ENCODE measurements at places on chromosomes 5 and 9.

GRCh38 chr5:114636271-114636670 is 274.4 kb downstream of the KCNN2 start:
- no peak for DNase-seq

- no peak for DNase-seq
These were observed 16.5 kb downstream of the GOLM1 start for GRCh38 chr9:86082870-86083269.

DNA sequence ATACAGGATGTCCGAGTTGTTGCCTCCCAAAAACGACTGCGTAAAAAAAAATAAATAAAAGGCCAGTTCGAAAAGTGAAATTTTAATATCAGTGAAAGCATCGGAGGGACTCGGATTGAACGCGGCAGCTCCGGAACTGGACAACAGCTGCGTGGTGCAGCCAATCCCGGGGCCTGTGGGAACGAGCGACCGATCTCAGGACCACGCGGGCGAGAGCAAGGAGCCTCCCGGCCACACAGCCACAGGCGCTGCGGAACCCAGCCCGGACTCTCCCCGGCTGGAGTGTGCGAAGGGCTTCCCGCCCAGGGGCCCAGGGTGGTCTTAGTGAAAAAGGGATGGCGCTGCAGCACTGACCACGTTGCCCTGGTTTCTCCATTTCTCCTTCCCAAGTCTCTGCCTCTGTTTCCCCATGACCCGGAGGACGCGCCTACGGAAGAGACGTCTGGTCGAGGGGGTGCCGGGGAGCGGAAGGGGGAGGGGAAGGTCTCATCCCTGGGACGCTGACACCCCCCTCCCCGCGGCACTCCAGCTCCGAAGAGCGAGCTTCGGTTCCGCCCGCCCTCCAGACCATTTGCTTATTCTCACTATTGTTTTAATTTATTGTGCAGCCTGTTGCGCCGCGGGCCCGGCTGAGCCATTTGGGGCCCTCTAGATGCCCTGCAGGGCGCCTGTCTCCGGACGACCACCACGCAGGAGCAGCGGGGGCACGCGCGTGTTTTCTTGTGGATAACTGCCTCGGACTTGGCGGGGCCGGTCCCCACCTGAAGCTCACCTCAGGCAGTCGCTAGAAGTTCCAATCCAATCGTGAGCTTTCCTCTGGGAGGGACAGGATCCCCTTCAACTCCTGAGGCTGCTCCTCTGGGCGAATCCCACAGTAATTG is 303.0 kb downstream of the PARP8 start:
- peak; percentile 38 for DNase-seq

- no peak for DNase-seq
These were observed 30.2 kb downstream of the UBQLN1 start for GRCh38 chr9:83677596-83677995.

GRCh38 chr9:120868339-120868675 is 8.7 kb downstream of the PHF19 start:
- DNase-seq = no peak

DNA sequence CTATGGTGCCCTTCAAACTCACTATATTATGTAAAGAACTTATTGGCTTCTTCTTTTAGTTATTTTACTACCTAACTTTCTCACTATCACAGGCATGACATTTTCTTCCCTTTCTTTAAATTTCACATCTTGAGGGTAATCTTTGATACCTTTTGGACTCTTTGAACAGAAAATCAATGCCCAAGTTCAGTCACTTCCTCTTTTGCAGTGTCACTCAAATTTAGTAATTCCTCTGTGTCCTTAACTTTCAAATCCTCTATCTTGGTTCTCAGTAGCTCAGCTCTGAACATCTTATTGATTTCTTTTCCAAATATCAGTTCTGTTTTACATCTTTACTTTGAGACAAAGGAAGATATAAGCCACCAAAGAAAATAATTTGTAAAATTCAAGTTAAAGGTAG is 25.5 kb downstream of the CNTLN start:
- no peak for DNase-seq

GRCh38 chr9:90801973-90802322 is 329 bp downstream of the SYK start:
- DNase-seq = no peak

- DNase-seq = no peak
These were observed 123.5 kb upstream of the SLCO6A1 start for GRCh38 chr5:102622262-102622661.

- no peak for DNase-seq
These were observed 302.7 kb downstream of the EPB41L4A start for GRCh38 chr5:112116371-112116770.
